Mesenchymal stem cell (in vitro differentiated cells and primary cell): ENCODE measurements at places on chromosomes 16 and 17.

DNA sequence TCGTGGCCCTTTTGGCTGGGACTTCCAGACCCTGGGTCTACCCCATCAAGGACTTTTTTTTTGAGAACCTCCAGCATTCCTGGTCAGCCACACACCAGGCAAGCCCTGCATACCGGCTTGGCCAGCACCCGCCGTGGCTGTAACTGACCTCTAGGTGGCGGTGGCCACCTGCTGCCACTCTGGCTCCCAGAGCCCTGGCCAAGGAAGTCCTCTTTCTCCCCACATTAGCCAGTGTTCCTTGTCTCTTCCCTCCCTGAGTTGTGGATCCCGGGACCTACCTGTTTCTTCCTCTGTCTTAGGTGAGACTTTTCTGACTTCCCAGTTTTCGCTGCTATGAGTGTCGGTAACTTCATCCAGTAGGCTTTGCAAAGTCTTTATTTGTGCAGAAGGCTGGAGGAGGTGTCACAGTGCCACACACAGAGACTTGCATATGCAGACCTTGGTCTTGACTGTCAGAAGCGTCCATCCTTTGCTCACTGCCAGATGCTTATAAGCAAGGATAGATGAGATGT is 348.3 kb downstream of the CPPED1 start:
- DNase-seq, result peak; percentile 51
- H3K27ac ChIP-seq, result no peak overlapping the region
- H3K4me3 ChIP-seq, result no peak overlapping the region
- peaks cover 3% of the 10 kb centered on the region for H3K36me3 ChIP-seq
- no peaks in the 10 kb centered on the region for H3K27me3 ChIP-seq

DNA sequence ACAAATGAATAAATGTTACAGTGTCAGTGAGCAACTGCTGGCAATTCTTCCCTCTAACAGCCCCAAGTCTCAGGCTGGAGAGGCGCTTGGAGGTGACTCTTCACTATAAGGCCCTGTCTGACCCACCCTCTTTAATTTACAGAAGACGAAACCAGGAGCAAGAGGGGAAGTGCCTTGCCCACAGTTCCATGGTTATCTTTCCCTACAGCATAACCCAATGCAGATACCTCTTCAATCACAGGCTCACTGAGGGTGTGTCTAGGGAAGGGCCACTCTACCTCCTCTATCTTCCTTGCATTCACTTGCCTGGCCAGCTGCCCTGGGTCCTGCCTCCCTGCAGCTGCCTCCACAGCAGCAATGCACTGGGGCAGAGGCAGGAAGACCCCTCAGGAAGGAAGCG is 9.6 kb upstream of the N4BP1 start:
- no peak for DNase-seq
- no peak overlapping the region for H3K27ac ChIP-seq
- peaks cover 8% of the 10 kb centered on the region for H3K4me1 ChIP-seq
- no peaks in the 10 kb centered on the region for H3K36me3 ChIP-seq
- peak overlapping the region; percentile 29 for H3K4me3 ChIP-seq

DNA sequence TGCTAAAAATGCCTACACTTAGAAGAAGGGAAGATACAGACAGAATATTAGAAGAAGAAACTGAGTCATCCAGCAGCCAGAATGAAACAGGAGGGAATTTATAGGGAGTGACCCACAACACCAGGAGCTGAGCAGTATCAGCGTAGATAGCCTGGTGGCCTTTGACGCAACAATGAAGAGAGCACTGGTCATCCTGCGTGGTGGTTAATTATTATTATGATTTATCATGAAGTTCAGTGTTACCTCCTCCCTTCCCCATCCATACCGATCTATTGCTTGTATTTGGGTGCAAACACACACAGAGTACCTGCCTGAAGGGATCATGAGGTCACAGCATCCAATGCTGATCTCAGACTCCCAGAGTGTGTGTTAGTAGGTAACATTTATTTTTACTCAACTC is 38.5 kb downstream of the ERCC4 start:
- no peak for DNase-seq
- H3K27me3 ChIP-seq, result no peaks in the 10 kb centered on the region
- H3K36me3 ChIP-seq, result no peaks in the 10 kb centered on the region

GRCh38 chr17:46157443-46158062 is 35.7 kb downstream of the KANSL1 start:
- H3K27ac ChIP-seq, result peak overlapping the region; percentile 21
- no peak for DNase-seq
- H3K36me3 ChIP-seq, result peaks cover 3% of the 10 kb centered on the region
- H3K27me3 ChIP-seq, result no peaks in the 10 kb centered on the region

- no peaks in the 10 kb centered on the region for H3K4me1 ChIP-seq
- no peak overlapping the region for H3K27ac ChIP-seq
- no peaks in the 10 kb centered on the region for H3K36me3 ChIP-seq
- H3K27me3 ChIP-seq, result no peaks in the 10 kb centered on the region
- no peak overlapping the region for H3K4me3 ChIP-seq
- DNase-seq, result no peak
Observed at GRCh38 chr17:60545465-60546191, 19.6 kb upstream of the APPBP2 start.

- no peaks in the 10 kb centered on the region for H3K36me3 ChIP-seq
- H3K27me3 ChIP-seq, result no peaks in the 10 kb centered on the region
- no peak overlapping the region for H3K27ac ChIP-seq
- H3K4me3 ChIP-seq, result no peak overlapping the region
- peaks cover 2% of the 10 kb centered on the region for H3K4me1 ChIP-seq
Observed at GRCh38 chr16:76963614-76964315, 227.2 kb upstream of the MON1B start.

DNA sequence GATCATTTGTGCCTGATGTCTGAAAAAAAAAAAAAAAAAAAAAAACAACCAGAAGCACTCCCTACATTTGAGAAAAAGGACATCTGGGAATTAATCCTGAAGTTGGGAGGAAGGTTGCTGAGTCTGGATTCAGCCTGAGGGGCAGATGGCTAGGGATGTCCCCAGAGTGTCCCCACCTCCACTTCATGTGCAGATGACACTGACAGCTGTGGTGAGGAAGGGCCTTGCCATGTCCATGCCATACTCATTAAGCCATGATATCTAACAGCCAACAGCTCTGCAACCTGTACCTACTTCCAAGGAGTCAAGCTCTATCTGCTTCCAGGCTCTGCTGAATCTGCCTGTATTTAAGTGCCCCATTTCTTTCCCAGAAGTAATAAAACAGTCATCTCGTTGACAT is 356.0 kb downstream of the CA10 start:
- no peaks in the 10 kb centered on the region for H3K4me1 ChIP-seq
- peaks cover 9% of the 10 kb centered on the region for H3K27me3 ChIP-seq
- H3K4me3 ChIP-seq, result no peak overlapping the region
- H3K27ac ChIP-seq, result no peak overlapping the region

- H3K36me3 ChIP-seq, result no peaks in the 10 kb centered on the region
- no peak overlapping the region for H3K4me3 ChIP-seq
Observed at GRCh38 chr16:56019274-56019673, 144.1 kb upstream of the CES5A start.

GRCh38 chr17:70447588-70447987 is 278.3 kb downstream of the KCNJ2 start:
- H3K36me3 ChIP-seq, result no peaks in the 10 kb centered on the region
- no peak for DNase-seq
- no peak overlapping the region for H3K27ac ChIP-seq
- no peaks in the 10 kb centered on the region for H3K27me3 ChIP-seq
- no peaks in the 10 kb centered on the region for H3K4me1 ChIP-seq

DNA sequence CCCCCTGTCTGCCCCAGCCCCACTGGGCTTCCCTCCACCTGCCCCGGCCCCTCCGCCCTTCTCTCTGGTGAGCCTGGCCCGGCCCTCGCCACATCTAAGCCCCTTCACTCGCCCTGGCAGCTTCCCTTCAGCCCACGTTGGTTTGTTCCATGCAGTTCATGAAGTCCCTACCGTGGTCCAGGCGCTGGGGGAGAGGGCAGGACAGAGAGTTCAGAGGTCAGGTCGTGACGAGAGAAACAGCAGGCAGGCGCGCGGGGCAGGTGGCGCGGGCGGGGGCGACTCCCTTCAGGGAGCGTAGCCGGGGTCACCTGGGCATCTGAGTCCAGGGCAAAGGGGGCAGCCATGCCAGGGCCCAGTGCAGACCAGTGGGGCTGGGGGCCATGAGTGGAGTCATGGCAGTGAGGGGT is 8.9 kb upstream of the TEDC2 start:
- no peaks in the 10 kb centered on the region for H3K27me3 ChIP-seq
- DNase-seq, result no peak
- H3K4me1 ChIP-seq, result peaks cover 20% of the 10 kb centered on the region
- peaks cover 44% of the 10 kb centered on the region for H3K36me3 ChIP-seq
- H3K4me3 ChIP-seq, result no peak overlapping the region
- H3K27ac ChIP-seq, result no peak overlapping the region

DNA sequence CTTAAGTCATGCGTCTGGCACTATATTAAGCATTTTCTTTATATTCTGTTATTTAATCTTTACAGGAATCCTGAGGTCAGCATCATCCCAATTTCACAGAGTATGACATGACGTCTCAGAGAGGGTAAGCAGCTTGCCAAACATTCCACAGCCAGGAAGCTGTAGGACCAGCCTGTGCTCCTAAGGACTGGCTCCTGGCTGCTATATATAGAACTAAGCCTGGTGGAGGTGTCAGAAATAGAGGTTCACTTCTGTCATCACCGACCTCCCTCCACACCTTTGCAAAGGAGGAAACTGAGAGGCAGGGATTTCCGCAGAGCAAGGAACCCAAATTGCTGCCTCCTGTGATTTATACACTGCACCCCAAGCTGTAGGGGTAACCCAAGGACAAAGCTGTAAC is 37.9 kb upstream of the NDRG4 start:
- H3K36me3 ChIP-seq, result no peaks in the 10 kb centered on the region
- H3K4me3 ChIP-seq, result no peak overlapping the region
- no peak overlapping the region for H3K27ac ChIP-seq
- DNase-seq, result no peak
- peaks cover 20% of the 10 kb centered on the region for H3K4me1 ChIP-seq
- H3K27me3 ChIP-seq, result peaks cover 46% of the 10 kb centered on the region

DNA sequence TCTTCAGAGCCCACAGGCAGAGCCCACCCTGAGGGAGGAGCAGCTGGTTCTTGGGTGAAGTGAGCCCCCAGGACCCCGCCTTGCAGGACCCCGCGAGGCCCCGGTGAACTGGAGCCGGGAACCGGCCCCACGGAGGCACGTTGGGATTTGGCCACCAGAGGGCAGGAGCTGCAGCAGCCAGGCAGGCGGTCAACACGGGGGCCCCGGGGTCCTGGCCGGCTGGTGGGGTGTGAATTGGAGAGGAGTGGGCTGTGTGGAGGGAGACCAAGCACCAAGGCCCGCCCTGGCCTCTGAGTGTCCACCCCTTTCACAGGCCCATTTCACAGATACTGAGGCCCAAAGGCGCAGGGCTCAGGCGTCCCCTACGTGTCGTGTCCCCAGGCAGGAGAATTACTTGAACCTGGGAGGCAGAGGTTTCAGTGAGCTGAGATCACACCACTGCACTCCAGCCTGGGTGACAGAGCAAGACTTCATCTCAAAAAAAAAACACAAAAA is 2.2 kb downstream of the DPEP1 start:
- H3K27me3 ChIP-seq, result peaks cover 55% of the 10 kb centered on the region
- H3K4me3 ChIP-seq, result no peak overlapping the region
- peaks cover 16% of the 10 kb centered on the region for H3K4me1 ChIP-seq
- no peaks in the 10 kb centered on the region for H3K36me3 ChIP-seq
- DNase-seq, result no peak

- DNase-seq, result no peak
- H3K4me3 ChIP-seq, result no peak overlapping the region
- peaks cover 60% of the 10 kb centered on the region for H3K36me3 ChIP-seq
- H3K27ac ChIP-seq, result peak overlapping the region; percentile 93
- no peaks in the 10 kb centered on the region for H3K27me3 ChIP-seq
Observed at GRCh38 chr17:2067608-2068024, 12.7 kb downstream of the HIC1 start.
